ENCODE measurements at places on chromosomes 11 and 22.
A peak's percentile ranks its signal among the peaks of the same experiment; 100 is the strongest.

DNA sequence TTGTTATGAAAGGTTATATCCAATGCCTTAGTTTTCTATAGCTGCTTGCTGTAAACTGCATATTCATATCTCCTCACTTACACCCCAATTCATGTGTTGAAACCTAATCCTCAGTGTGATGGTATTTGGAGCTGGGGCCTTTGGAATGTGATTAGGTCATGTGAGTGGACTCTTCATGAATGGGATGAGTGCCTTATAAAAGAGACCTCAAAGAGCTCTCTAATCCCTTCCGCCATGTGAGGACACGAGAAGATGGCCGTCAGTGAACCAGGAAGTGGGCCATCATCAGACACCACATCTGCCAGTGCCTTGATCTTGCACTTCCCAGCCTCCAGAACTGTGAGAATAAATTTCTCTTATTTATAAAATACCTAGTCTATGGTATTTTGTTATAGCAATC lies 79.3 kb downstream of the CYP2R1 start:
- DNase-seq: no peak

GRCh38 chr22:24687322-24687721 lies 84.3 kb downstream of the GGT1 start:
- DNase-seq: no peak

DNA sequence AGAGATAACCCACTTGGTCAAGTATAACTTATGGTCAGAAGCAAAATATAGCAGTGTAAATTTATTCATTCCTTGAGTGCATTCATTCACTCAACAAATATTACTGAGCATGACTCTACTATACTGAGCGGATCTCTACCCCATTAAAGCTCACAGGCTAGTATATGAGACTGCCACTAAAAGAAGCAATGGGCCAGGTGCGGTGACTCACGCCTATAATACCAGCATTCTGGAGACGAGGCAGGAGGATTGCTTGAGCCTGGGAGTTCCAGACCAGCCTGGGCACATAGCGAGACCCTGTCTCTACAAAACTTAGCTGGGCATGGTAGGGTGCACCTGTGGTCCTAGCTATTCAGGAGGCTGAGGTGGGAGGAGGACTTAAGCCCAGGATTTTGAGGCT lies 197.6 kb upstream of the BLID start:
- no peak for DNase-seq

GRCh38 chr11:29629286-29629685 lies 387.5 kb downstream of the KCNA4 start:
- DNase-seq: no peak

DNA sequence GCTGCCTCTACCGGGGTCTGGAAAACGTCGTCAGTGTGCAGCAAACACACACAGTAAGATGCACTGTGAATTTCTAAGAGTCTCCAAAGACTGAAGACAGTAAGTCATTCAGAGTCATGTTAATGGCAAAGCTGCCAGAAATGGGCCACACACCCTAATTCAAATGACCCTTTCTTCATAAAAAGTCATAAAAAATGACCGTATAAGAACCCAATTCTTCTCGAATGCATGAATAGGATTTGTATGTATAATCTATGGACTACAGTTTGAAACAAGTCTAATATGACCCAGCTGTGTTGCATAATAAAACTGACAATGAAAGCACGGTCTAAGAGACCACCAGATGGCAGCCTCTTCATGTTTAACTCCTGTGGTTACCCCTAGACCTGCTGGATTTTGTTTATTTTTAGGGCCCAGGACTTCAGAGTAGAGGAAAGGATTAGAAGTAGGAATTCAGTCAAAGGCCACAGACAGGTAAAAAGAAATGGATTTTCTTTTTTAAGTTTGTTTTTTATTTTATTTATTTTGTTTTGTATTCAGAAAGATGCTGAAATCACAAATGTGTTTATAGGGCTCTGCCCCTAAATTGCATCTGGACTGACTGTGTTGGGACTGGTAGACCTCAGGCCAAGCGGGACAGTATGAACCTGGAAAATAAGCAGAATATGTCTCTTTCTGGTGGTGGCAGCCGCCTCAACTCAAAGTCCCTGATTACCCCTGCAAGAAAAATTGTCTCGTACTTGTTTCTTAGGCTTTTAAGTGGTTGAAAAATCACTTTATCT lies 32.1 kb upstream of the SLC5A12 start:
- DNase-seq: peak; percentile 5

GRCh38 chr11:2130881-2131352 lies 8.3 kb downstream of the IGF2 start:
- DNase-seq: no peak

DNA sequence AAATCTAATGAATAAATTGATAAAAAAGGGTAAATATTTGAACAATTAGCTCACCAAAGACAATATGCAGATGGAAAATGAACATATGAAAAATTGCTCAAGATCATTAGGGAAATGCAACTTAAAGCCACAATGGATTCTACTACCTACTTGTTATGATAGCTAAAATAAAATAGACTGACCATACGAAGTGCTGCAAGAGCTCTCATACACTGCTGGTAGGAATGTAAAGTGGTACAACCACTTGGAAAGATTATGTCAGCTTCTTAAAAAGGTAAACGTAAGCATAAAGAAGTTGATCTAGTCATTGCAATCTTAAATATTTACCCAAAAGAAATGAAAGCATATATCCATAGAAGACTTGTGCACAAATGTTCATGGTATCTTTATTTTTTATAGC lies 504.2 kb upstream of the ARHGAP42 start:
- DNase-seq: no peak

DNA sequence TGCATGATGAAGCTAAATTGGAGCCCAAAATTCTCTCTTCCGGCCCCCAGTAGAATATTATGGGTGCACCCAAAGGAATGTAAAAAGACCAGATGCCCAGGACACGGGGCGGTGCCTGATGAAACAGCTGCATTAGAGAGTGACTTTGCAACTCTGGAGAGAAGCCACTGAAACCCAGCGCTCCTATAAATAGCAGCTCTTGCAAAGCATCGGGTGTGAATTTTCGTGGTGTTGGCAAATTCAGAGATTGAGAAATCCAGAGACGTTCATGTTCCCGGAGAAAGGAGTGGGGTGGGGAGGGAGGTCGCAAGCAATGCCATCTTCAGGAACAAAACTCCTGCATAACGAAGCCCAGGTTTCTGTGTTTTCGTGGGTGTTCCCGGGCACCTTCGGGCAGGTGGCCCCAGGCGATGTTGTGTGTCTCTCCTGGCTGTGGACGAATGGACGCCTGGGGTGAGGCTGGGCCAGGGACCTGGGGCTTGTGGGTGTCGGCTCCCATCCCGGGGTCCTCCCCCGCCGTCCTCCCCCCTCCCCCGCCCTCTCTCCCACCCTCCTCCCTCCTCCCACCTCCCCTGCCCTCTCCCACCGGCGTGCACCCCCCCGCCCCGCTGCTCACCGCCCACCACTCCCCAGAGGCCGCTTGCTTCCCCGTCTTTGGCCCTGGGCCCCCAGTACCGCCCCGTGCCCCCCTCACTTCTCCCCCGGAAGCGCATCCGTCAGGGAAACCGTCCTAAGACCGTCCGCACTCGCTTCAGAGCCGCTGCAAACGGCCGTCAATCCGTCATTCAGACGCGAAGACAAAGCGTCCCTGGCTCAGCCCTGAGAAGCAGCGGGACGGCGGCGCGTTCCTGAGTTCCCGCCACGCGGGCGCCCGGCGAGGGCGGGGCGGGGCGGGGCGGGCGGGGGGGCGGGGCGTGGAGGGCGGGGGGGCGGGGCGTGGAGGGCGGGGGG lies 26.7 kb upstream of the TOLLIP start:
- DNase-seq: peak; percentile 50

DNA sequence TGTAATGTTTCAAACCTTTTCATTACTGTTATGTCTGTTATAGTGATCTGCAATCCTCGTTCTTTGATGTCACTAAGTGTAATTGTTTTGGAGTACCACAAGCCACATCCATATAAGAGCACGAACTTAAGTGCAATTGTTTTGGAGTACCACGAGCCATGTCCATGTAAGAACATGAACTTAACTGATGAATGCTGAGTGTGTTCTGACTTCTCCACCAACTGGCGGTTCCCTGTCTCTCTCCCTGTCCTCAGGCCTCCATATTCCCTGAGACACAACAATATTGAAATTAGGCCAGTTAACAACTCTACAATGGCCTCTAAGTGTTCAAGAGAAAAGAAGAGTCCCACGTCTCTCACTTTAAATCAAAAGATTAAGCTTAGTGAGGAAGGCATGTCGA lies 23.5 kb downstream of the TESMIN start:
- DNase-seq: no peak

- DNase-seq: no peak
These were observed 7.7 kb downstream of the CARD10 start for GRCh38 chr22:37511395-37512104.

DNA sequence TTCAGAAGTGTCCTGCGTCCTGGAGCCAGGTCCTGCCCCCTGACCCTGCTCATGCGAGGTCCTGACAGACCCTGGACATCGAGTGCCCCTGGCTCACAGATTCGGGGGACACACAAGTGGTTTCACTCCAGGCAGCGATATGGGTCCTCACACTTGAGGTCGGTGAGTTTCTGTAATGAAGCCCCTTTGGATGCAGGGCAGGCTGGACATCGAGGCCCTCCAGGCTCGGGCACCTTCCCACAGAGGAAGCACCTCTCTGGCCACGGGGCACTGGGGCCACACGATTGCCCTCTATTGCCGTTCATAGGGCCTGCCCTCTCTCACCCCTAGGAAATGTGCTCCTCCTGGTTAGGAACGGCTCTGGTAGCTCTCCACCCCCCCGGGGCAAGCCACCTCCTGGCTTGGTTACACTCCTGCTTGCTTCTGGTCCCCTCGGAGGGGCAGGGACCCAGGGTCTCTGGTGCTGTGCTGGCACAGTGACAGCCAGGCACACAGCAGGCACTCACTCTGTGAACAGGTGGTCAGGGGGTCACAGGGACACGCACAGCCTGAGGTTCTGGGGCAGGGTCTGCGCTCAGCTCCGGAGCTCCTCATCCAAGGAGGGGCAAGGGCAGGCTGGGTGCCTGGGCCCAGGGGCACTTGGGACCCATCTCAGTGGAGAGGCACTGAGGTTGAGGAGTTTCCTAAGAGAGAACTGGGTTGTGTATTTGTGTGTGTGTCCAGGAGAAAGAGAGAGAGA lies 907.7 kb downstream of the BRD1 start:
- no peak for DNase-seq

GRCh38 chr22:38262051-38262795 lies 10.6 kb downstream of the TMEM184B start:
- DNase-seq: peak; percentile 43

- no peak for DNase-seq
These were observed 418.8 kb upstream of the LUZP2 start for GRCh38 chr11:24078018-24078417.

- DNase-seq: no peak
These were observed 21.6 kb downstream of the NNMT start for GRCh38 chr11:114317787-114318137.

GRCh38 chr11:65216830-65217229 lies 35.1 kb downstream of the CAPN1 start:
- DNase-seq: no peak

DNA sequence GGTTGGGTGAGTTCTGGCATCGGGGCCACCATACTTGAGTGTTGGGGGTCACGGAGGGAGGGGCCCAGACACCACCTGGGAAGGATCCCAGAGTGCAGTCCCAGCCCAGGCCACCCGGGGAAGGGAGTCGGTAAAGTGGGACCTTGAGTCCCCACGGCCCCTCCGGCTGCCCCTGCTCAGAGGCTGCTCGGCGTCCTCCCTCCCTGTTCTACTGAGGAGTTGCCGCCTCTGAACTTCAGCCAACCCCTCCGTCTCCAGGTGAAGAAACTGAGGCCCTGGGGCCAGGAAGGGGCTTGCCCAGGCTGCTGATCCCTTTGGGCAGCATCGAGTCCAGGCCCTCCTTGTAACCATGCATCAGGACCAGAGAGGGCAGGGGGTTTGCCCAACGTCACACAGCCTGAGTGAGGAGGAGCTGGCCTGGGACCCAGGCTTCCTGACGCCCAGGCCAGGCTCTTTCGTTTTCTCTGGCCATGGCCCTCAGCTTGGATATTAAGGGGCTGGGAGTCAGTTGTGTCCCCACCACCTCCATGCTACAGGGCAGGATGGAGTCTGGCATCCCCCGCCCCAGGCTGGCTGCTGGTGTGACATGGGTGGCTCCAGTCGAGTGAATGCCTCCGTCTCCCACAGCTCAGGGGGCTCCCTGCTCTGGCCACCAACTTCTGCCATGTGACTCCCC lies 1.3 kb downstream of the PARVG start:
- DNase-seq: no peak

DNA sequence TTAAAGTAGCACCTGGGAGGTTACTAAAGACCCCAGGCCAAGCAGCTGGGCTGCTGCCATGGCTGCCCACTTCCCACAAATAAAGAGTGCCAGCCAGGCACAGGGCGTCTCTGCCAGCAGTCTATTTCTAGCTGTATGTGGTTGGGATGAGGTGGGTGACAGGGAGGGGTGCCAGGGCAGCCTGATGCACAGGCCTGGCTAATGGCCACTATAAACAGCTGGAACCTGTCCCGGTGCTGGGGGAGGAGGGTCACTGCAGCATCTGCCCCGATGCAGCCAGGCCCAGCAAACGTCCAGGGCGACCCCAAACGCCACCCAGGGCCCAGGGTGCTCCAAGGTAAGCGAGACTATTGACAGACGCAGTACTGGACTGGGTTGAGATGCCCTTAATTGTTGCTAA lies 37.4 kb downstream of the SCUBE1 start:
- no peak for DNase-seq

DNA sequence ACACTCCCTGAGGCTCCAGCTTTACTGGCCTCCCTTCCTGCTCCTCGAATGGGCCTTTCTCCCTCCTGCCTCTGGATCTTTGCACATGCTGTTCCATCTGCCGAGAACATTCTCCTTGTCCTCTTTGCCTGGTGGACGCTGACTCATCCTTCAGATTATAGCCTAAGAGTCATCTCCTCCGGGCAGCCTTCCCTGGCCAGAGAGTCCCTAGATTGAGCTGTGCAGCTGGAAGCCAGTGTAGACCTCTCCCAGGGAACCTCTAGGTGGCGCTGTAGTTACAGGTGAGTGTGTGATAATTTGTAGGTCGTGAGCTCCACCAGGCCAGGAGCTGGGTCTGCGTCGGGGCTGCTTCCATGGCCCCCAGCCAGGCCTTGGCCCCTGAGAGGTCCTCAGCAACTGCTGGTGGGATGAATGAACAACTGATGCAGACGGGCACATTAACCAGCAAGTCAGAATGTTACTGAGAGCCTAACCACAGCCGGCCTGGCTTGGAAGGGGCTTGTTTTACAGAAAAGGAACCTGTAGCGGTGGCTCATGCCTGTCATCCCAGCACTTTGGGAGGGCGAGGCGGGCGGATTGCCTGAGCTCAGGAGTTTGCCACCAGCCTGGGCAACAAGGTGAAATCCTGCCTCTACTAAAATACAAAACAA lies 8.7 kb downstream of the PNPLA5 start:
- DNase-seq: peak; percentile 84

DNA sequence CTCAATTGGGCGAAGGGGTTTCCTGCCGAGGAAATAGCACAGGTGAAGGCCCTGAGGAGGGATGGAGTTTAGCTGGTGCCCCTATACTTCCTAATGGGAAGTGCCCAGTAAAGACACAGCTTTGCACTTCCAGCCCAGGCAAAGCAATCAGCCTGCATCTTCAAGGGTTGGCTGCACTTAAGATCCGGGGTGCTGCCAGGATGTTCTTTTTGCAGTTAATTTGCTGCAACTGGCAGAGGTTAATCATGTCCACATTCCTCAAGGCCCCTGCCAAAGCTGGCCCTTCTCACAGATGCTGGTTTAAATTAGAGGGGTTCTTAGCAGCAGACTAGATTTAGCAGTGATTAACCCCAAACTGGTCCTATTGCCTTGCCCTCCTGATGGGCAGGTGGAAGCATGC lies 137.7 kb upstream of the NAV2 start:
- DNase-seq: no peak

GRCh38 chr11:73648571-73649046 lies 2.2 kb downstream of the PLEKHB1 start:
- DNase-seq: no peak

GRCh38 chr22:21697021-21697771 lies 31.4 kb downstream of the PPIL2 start:
- DNase-seq: no peak

- no peak for DNase-seq
These were observed 34.6 kb downstream of the UQCR10 start for GRCh38 chr22:29801796-29802195.

Data from hepatic stellate cell (primary cell).